HL-60 (cell line): ENCODE measurements at places on chromosomes 4 and X.

DNA sequence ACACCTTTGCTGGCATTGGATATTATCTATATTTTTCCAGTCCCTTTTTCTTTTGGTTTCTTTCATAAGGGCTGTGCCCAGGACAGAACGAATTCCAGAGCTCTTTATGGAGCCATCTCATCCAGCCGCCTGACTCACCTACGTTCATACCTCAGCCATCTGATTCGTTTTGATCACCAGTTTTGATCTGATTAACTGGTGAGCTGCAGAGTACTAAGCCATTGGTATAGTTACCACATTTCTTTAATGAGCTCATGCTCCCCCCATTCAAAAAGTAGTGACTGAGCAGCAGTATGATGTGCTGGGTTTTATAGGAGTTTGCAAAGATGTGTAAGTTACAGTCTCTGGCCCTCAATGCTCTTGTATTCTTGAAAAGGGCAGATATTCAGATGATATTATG is 43.0 kb upstream of the CDKN2AIP start:
- no peak for DNase-seq

- DNase-seq, result no peak
These were observed 12.8 kb upstream of the GUCY1B1 start for GRCh38 chr4:155745984-155746383.

DNA sequence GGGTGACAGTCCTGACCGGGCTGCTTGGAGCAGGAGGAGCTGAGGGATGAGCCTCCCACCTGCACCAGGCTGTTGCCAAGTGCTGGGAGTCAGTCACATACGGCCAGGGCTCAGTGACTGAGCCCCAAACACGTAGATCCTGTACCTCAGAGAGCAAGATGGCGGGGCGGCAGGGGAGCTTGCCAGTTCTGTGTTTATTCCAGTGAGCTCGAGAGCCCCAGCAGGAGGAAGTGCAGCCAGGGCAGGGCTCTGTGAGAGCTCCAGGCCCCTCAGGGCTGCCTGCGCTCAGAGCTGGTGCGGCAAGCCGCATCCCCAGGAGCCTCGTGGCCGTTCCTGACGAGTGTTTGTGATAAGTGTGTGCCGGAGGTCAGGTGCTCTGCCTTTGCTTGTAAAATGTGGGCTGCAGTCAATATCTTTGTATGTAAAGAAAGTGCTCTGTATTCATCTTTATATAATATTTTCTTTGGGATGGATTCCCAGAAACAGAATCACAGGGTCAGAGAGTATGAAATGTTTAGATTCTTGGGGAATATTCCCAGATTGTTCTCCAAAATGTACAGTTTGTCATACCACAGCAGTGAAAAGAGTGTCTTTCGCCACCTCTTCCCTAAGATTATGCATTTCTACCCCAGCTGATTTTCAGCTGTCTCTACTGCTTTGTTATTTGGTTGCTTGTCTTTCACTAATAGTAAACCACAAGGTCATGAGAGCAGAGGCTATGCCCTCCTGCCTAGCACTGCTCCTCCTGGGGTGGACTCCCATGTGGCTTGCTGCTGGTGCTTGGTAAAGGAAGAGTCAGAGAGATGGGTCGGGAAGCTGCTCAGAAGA is 50.3 kb downstream of the NELFA start:
- DNase-seq, result no peak

GRCh38 chr4:115873048-115873447 is 759.6 kb upstream of the NDST4 start:
- DNase-seq, result no peak

DNA sequence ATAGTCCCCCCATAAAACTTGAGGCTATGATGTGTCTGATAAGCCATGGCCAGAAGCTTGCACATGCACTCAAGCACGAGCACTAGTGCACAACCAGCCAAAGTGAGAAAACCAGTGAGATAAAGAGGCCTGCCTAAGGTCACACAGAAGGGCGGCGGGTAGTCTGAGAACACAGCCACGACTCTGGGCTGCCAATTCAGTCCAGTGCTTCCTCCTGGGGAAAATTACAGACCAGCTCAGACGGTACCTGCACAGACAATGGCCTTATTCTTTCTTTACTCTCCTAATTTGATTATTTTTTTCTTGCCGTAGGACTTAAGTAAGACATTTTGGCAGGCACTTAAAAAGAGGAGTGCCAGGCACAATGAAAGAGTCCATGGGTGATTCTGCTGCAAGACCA is 533.2 kb upstream of the FAT1 start:
- DNase-seq, result no peak

DNA sequence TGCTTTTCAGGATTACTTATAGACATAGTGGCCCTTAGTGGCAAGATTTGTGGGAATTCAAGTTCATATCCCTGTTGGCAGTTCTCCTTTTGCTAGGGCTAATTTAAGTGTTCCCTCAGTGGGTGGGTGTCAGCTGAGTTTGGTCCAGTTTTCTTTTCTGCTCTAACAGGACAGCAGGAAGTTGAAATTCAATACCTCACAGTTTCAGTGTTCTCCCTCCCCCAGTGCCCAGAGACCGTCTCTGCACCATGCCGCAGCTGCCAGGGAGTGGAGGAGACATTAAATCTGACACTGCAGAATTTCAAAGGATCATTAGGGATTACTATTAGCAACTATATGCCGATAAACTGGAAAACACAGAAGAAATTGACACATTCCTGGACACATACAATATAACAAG is 50.7 kb downstream of the UBE2NL start:
- DNase-seq, result no peak

- no peak for DNase-seq
These were observed 45.0 kb downstream of the NAF1 start for GRCh38 chr4:163121689-163122088.

DNA sequence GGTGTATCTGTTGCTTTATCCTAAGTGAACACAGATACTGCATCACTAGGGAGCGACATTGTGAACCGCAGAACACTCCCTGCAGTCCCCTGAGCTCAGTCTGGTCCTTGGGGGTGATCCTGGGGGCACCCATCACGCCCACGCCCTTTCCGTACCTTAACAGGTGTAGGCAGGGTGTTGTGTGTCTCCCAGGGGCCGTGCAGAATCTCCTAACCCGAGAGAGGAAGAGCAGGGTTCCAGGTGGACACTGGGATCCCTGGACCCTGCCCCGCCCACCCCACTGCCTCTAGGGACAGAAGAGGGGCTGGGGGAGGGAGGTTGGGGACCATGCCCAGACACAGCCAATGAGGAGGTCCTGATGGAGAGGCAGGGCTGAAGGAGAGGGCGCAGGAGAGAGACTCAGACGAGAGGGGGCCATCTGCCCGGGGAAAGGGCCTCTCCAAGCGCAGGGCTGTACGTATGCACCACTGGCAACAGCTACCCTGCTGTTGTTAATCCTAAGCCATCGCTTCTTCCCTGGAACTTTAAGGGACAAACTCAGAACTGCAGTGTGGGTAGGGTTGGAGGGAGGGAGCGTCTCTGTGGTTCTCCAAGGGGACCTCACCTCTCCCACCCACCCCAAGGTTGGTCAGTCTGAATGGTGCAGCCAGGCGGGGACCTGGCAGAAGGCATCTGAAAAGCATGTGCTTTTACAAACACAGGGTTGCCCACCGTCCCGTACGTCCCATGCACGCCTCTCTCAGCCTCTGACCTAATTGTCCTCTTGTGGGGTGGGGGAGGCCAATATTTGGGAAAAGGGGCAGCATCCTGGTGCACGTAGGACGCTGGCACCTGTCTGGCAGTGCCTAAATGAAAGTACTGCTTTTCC is 2.5 kb downstream of the P2RY8 start:
- no peak for DNase-seq
